RCC 7860 (cell line): ENCODE measurements at places on chromosomes 1 and 21.

DNA sequence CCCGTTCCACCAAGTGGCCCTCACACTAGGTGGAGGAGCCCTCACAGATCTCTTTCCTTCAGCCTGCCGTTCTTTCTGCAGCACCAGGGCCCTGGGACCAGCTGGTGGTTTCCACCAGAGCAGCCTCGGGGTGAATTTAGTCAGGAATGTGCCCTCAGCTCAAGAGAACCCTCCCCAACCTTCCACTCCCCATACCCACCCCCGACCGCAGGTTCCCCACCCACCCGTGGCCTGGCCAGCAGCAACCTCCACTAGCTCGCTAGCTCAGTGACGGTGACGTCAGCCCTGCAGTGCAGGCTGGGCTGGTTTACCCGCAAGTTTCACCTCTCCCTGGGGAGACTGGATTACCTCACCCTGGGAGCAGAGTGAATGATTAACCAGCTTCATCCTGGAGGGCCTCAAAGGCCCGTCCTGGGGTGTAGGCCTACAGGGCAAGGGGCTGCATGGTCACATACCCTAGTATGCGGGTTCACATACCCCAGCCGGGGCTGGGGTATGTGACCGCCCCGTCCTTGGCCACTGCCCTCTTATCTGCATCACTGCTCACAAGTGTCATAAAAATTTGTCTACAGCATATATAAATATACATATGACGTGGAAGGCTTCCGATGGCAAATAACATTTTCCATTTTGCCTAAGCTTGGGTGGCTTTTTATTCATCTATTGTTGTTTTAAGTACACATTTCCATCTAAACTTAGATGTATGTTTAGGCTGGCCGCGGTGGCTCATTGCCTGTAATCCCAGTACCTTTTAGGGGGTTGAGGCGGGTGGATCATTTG lies 24.5 kb downstream of the ELF3 start:
- DNase-seq, result peak; percentile 98

GRCh38 chr21:45263534-45263933 lies 24.2 kb downstream of the POFUT2 start:
- no peak for DNase-seq

DNA sequence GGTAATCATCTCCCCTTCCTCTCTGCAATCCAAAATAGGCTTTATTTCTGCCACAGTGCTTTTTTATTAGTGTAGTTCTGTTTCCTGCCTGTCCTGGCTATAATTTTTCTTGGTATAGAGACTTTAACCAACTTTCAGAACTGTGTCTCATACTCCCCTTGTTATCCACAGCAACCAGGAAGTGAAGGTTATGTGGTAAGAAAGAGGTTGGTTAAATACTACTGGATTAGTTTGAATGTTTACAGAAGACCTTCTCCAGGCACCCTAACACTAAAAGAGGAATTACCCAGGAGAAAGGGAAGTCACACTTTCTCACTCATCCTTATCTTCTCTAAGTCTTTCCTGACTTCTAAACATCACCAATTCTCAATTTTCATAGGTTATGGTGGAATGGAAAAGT lies 17.8 kb upstream of the TNFSF4 start:
- no peak for DNase-seq

GRCh38 chr21:25361097-25361496 lies 246.2 kb downstream of the MRPL39 start:
- DNase-seq, result no peak

DNA sequence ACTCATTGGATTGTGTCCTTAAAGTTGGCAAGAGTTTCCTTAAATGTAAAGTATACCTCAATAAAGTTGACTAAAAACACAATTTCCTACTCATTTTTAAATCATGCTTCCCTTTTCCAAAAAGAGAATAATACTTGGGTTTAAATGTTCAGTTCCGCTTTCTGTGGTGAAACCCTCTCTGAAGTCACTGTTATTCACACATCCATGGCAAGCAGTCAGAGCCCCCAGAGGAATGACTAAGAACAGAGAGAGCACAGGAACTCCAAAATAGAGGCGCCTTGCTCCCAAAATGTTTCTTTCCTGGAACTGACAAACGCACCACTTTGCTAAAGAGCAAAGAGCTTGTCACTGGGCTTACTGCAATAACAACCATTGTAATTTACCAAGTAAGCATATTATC lies 142.5 kb downstream of the TIAM1 start:
- no peak for DNase-seq

GRCh38 chr1:79899914-79900313 lies 893.4 kb upstream of the ADGRL4 start:
- peak; percentile 74 for DNase-seq

GRCh38 chr1:246893191-246893939 lies 38.4 kb downstream of the AHCTF1 start:
- no peak for DNase-seq

GRCh38 chr1:15383810-15384209 lies 25.9 kb upstream of the EFHD2 start:
- no peak for DNase-seq

GRCh38 chr1:51236531-51237350 lies 668 bp downstream of the RNF11 start:
- peak; percentile 11 for DNase-seq

GRCh38 chr1:8266436-8267165 lies 51.3 kb upstream of the SLC45A1 start:
- no peak for DNase-seq

GRCh38 chr21:45537746-45538291 lies 4.4 kb downstream of the SLC19A1 start:
- DNase-seq, result no peak

- DNase-seq, result no peak
Measured at GRCh38 chr1:176719447-176719846, 256.5 kb downstream of the PAPPA2 start.

DNA sequence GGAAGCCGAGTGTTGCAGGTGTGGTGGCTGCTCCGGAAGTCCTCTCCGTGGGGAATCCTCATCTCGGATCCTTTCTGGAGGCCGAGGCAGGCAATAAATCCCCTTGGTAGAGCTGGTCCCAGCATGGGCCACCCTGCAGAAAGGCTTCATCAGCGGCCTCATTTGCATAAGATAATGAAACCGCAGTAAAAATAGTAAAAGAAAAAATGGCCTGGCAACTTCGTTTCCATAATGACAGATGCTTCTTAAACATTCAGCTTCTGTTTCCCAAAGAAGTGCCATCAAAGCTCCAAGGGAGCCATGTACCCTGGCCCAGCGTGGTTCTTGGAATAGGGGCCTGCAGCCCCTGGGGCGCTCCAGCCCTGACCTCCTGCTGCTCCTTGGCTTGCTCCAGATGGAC lies 244.1 kb downstream of the GRIK3 start:
- no peak for DNase-seq

- no peak for DNase-seq
Measured at GRCh38 chr21:33302796-33303195, 22.0 kb upstream of the IFNAR1 start.

DNA sequence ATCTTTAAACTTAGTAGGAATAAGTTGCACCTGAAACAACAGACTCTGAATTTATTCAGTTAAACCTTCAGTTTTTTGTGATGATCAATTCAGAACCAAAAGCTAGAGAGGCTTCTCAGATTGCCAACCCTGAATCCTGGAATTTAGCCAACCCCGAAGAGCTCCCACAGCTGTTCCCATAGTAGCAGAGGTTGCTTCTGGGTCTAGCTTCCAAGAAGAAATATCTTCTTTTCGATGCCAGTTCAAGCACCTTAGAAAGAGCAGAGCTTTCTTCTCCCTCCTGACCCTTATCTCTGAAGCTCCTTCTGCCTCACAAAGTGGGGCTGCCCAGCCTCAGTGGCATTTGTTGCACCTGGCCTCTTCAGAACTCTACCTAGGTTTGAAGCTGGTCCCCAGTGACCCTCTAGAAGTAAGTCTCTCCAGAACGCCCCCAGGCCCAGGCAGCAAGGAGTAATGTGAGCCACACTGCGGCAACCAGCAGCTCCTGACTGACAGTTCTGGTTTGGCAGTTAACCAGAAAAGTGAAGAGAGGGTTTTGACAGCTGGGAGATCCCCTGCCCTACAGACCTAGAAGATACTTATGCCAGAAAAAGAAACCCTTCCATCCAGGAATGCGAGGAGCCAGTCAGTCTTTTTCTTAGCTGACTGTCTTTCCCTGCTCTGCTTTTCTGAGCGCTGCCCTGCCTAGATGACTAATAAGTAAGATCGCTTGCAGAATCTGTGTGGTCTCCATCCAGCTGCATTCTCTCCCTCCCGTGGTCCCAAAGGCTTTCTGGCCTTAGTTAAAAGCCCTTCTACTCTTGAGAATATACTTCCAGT lies 165.9 kb downstream of the ADGRL4 start:
- peak; percentile 55 for DNase-seq

- no peak for DNase-seq
Measured at GRCh38 chr1:36068866-36069265, 15.0 kb upstream of the TEKT2 start.

DNA sequence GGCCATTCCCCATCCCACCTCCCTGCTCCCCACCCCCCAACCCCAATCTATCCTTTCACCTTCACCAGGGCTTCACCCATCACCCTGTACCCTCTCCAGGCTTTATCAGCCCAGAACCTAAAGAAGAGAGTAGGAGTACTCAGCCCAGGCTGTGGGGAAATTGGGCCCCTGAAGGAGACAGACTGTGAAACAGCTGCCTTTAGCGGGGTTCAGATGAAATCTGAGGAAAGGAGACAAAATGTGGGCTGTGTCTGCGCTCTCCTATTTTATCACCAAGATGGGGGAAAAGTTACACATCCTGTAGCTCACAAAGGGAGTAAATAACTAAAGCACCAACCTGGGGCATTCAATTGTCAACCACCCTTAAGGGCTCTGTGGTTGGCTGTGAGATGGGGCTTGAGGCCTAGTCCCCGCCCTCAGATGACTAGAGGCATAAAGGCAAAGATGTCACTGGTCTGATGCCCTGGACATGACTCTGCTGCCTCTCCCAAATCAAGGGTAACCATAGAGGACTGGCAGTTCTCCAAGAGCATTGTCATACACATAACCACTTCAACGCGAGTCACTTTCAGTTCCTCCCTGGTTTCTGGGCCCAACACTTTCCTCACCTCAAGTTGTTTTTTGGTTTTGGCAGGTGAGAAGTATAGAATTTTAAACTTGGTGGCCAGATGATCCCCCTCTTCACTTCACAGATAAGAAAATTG lies 30.0 kb downstream of the SLC27A3 start:
- DNase-seq, result peak; percentile 87

GRCh38 chr1:43067977-43068751 lies 103.9 kb downstream of the EBNA1BP2 start:
- DNase-seq, result no peak

DNA sequence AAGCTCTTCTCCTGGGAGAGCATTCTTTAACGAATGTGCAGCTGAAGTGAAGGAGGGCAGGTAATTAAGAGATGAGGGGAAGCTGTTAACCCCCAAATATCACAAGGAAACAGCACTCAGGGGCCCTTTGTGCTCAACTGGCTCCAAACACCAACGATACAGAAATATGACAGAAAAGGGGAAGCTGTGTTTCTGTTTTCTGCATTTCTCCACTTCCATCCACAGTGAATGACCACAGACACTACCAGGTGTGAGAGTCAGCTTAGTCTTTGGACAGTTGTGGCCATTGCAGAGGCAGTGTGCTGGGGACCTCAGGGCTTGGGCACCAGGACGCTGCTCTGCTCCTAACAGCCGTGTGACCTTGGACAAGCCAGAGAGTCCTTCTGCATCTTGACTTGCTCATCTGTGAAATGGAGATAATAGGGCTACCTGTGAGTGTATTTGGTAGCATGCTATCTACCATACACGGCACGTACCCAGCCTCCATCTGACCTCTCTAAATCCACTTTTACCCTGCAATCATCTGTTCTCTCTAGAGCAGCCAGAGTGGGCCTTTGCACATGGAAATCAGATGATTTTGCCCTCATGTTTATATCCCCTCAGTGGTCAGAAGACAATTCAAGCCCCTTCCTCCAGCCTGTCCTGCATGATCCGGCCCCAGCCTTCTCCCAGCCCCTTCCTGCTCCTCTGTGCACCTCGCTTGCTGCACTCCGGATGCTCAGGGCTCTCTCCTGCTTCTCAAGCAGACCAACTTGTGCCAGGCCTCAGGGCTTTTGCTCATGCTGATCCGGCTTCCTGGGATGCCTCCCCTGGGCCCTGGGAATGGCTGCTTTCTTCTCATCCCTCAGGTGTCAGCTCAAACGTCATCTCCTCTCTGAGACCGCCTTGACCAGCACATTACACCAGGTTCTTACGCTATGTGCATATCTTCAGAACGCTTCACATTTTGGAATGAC lies 4.7 kb upstream of the TINAGL1 start:
- DNase-seq, result no peak

GRCh38 chr1:67937010-67937409 lies 103.7 kb upstream of the GNG12 start:
- DNase-seq, result no peak

- DNase-seq, result no peak
Measured at GRCh38 chr1:33388805-33389771, 41.8 kb downstream of the PHC2 start.
